ENCODE measurements at places on chromosomes 13 and 19.

- no peak for DNase-seq
These were observed 134.6 kb downstream of the KATNAL1 start for GRCh38 chr13:30172593-30173302.

DNA sequence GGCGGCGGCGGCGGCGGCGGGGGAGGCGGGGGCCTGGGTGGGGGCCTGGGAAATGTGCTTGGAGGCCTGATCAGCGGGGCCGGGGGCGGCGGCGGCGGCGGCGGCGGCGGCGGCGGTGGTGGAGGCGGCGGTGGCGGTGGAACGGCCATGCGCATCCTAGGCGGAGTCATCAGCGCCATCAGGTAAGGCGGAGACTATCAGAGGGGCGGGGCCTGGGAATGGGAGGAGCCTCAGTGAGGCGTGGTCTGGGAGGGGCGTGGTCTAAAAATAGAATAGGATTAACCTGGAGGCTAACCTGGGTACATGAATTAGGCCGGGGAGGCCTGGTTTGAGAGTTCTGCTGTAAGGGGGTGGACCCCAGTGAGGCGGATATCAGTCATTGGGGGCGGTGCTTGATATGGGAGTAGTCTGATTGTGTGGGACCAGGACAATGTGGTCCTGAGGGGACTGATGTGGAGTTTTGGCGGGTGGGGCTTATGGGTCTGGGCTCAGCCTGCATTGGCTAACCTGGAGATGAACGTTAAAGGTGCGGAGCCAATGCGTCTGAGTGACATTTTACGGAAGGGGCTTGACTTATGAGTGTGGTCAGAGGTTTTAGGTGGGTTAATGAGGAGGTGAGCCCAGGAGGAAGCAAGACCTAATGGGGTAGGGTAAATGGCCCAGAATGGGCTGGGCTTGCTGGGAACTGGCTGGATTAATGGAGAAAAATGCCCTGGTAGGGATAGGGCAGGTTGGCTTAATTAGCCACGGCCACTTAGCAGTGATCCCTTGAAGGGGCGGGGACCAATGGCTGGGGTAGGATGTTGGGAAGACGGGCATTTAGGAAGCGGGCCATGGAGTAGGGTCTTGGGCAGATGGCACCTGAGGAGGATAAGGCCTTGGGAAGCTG lies 1.4 kb downstream of the CAPNS1 start:
- peak; percentile 93 for DNase-seq

DNA sequence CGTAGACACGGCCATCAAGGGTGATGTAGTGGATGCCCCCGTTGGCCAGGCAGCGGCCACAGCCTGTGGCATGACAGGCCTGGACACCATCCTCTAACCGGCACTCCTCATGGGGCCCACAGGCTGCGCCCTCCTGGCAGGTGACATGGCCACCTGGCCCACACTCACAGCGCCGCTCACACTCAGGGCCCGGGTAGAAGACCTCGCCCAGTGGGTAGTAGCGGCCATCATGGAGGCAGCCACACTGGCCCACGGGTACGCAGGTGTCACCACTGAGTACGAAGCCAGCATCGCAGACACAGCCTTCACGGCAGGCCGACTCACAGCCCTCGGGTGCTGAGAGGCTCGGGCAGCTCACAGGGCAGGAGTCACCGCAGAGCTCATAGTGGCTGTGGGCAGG lies 27.2 kb upstream of the FBL start:
- DNase-seq = no peak

DNA sequence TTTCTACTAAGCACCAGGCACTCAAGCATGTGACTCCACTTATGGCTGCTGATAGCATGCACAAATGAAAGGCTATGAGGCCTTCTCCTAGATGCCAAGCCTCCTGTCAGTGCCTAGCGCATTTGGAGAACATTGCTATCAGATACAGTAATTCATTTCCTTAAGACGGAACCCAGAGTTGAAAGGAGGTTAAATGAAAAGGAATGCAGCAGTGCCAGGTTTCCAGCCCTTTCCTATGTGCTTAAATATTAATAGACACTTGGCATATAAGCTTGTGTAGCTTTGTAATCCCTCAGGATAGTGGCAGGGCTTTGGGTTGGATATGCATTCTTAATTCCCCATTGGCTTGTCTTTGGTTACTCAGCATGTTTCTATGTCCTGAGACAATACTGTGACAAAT lies 140.1 kb upstream of the FRY start:
- no peak for DNase-seq

GRCh38 chr19:48372904-48373303 lies 8.7 kb downstream of the SYNGR4 start:
- DNase-seq = no peak

- no peak for DNase-seq
These were observed 124.5 kb downstream of the USP12 start for GRCh38 chr13:27047081-27047480.

DNA sequence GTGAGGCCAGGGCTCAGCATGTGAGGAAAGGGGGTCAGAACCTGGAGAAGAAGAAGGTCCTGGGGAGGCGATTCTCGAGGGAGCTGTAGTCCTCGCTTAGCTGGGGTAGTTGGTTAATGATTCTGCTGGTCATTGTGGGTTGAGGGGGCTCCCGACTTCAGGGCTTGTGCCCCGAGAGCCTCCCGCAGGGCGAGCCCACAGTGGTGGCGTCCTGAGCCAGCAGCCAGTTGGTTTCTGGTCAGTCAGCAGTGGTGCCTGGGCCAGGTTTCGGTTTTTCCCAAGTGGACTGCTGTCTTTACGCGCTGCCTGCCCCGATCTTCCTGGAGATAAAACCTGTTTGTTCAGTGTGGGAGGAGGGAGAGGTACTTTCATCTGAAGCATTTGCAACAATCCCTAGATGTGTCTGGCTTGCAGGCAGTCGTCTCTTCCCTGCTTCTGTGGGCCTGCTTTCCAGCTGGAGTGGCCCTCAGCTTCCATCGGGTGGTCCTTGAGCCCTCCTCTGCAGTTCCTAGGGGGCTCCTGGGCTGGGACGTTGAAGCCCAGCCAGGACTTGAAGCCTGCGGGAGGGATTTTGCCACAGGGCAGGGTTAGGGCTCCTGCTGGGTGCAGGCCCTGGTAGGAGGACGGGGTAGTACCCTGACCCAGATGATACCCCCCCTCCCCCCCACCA lies 3.2 kb downstream of the PTBP1 start:
- DNase-seq = no peak

DNA sequence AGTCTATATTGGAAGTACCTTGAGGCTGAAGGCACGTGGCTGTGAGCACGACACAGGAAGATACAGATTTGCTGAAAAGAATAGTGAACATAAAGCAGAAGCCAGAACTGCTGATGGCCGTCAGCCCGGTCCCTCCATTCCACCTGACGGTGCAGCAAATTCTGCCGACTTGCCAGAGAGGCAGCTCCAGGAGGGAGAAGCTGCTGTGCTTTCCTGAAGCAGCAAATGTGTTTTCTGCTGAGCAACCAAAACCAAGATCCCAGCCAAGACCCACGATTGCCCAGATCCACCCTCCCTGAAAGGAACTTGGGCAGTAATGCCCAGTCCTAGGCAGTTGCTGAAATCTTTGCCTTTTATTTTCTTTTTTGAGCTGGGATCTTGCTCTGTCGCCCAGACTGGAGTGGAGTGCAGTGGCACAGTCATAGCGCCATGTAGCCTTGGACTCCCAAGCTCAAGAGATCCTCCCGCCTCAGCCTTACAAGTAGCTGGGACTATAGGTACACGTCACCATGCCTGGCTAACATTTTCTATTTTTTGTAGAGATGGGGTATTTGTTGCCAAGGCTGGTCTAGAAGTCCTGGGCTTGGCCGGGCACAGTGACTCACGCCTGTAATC lies 7.0 kb upstream of the RCN3 start:
- no peak for DNase-seq

GRCh38 chr19:54162241-54162805 lies 2.8 kb upstream of the LENG1 start:
- peak; percentile 87 for DNase-seq

GRCh38 chr19:18456974-18457373 lies 19.0 kb upstream of the ISYNA1 start:
- DNase-seq = no peak

DNA sequence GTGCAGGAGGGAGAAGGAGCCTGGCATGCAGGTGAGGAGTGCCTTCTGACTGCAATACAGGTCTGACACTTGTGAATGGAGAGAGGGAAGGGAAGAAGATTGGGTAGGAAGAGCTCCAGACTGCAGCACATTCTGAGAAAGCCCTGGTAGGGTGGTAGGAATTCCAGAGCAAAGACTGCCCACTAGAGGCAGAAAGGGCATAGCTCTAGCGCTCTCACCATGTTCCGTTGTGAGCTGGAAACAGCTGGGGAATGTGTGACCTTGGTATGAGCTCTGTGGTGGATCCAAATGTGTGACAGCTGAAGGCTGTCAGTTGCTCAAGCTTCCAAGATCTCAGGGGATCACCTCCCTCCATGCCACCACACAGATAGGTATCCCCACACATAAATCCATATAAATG lies 2.9 kb upstream of the MTUS2 start:
- no peak for DNase-seq

GRCh38 chr19:45200568-45200967 lies 22.0 kb downstream of the BLOC1S3 start:
- DNase-seq = no peak

GRCh38 chr13:79349011-79349410 lies 57.0 kb downstream of the RBM26 start:
- DNase-seq = no peak

- peak; percentile 98 for DNase-seq
These were observed at the start of gene SMARCA4 for GRCh38 chr19:10960314-10961072. Gene SMARCA4 (plus strand): TSS chr19:10961030. CDS start chr19:10984152, 23,122 bp downstream.

DNA sequence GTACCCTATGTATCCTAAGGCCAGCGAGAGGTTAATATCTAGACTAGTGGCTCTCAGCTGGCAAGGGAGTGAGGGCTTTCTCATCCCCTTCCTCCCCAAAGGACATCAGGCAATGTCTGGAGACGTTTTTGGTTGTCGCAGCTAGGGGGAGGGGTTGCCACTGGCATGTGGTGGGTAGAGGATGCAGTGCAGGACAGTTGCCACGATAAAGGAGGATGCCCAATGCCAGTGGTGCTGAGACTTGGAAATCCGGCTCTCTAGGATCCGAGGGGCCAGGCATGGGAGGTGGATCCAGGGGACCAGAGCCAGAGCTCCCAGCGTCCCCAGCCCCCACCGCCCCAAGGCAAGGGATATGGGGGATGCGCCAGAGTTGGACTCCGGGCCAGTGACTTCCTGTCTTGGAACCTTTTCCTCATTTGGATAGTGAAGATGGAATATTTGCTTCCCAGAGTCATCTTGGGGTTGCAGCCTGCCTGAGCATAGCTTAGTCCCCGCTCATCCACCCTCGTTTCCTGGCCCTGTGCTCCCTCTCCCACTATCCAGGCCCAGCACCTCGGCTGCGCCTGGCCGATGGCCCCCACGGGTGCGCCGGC lies 4.9 kb downstream of the SSC5D start:
- DNase-seq = no peak

DNA sequence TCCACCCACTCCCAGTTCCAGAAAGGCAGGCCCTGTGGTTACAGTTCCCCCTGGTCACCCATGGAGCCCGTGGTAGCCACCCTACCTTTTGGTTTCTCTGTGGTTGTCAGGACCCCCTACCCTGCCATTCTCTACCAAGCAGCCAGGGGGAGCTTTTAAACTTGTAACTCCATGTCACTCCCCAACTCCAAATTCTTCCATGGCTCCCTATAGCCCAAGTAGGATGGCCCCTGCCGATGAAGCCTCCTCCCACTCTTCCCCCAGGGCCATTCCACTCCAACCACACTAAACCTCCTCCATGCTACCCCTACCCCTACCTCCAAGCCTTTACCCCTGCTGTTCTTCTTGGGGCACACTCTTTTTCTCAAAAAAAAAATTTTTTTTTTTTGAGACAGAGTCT lies 2.2 kb downstream of the S1PR2 start:
- peak; percentile 62 for DNase-seq

DNA sequence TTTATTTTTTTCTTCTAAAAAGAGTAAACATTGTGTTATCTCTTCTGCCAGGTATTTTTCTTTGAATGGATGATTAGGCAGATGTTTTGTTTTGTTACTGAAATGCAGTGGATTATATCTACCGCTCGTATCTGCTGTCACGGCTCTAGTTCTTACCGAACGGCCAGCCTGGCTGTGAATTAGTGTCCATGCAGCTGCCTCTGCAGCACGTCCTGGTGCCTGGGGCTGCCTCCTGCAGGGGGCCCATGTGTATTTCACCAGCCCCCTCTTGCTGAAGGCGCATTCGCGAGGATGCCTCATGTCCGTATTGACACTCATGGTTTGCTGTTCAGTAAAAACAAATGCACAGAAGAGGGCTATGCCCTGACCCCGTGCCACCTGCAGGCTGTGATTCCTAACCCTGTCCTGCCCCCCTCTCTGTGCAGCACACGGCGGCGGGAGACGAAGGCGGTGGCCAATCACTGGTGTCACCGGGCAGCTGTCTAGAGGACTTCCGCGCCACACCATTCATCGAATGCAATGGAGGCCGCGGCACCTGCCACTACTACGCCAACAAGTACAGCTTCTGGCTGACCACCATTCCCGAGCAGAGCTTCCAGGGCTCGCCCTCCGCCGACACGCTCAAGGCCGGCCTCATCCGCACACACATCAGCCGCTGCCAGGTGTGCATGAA lies 49.9 kb downstream of the RAB20 start:
- DNase-seq = no peak

DNA sequence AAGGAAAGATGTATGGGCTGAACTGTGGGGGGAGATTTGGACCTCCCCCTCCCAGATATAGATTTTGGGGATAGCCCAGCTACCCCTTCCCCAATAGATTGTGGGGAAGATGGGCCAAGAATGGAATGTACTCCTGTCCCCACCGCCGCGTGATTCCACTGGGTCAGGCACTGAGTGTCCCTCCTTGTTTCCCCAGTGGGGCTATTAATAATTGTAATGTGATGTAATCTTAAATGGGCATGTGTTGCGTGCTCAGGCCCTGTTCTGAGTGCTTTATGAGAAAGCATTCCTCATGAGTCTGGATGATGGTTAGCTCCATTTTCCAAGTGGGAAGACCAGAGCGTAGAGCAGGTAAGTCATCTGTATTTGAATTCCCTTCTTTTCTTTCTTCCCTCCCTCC lies 1.4 kb downstream of the PSMD8 start:
- DNase-seq = no peak

DNA sequence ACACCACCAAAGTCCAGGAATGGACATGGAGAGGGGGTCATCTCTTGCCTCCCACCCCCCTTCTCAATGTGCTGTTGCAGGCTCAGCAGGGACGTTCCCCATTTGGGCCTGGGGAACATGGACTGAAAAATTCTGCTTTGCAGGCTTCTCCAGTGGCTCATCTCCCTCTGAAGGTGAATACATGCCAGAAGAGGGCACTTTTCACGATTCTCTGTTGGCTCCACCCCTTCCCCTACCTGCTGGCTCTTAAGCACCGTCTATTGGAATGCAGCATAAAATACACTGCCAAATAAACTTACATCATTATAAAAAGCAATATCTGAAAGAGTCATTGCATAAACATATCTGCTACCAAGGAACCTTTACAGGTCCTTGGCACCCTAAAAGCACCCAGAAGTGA lies 35.7 kb downstream of the NHLRC3 start:
- no peak for DNase-seq

DNA sequence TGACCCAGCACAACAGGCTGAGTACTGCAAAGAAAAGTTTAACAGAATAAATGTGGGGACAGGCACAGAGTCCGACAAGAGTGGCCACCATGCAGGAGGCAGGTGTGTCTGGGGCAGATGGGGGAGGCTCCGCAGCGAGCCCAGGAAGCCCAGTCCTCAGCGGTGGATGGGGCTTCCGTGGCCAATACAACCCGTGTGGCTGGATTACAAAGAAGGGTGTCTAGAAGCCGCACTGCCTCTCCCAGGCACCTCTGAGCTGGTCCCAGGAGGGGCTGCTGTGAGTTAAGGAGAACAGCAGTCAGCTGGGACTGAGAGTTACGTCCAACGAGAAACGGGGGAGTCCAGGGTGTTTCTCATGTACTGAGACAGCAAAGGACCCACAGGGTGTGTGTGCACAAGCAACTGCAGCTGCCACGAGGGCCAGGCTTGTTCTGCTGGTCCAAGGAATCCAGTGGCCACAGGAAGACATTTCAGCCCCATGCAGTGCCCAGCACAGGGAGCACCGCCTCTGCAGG lies 70.2 kb downstream of the SPACA7 start:
- peak; percentile 29 for DNase-seq
